ENCODE measurements at places on chromosomes 4 and X.
A peak's percentile ranks its signal among the peaks of the same experiment; 100 is the strongest.

DNA sequence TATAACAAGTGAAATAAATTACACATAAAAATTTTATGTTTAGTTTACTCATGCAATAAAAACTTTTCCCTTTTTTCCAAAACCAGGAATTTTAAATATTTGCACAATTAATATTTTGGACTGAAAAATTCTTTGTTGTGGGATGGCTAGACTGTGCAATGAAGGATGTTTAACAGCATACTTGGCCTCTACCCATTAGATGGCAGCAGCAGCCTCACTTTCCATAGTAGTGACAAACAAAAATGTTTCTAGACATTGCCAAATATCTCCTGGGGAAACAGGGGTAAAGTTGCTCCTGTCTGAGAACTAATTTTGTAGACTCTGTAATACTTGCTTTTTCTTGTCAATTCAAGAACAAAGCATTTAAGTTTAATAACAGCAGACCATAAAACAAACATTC lies 49.8 kb downstream of the SCLT1 start:
- no peaks in the 10 kb centered on the region for H3K36me3 ChIP-seq
- no peaks in the 10 kb centered on the region for H3K27me3 ChIP-seq
- DNase-seq = no peak
- H3K4me1 ChIP-seq = no peaks in the 10 kb centered on the region
- no peak overlapping the region for H3K27ac ChIP-seq

GRCh38 chr4:23455456-23456158 lies 434.2 kb downstream of the PPARGC1A start:
- H3K27me3 ChIP-seq = no peaks in the 10 kb centered on the region
- no peak for DNase-seq
- H3K4me3 ChIP-seq = no peak overlapping the region
- peaks cover 4% of the 10 kb centered on the region for H3K4me1 ChIP-seq
- H3K36me3 ChIP-seq = no peaks in the 10 kb centered on the region

DNA sequence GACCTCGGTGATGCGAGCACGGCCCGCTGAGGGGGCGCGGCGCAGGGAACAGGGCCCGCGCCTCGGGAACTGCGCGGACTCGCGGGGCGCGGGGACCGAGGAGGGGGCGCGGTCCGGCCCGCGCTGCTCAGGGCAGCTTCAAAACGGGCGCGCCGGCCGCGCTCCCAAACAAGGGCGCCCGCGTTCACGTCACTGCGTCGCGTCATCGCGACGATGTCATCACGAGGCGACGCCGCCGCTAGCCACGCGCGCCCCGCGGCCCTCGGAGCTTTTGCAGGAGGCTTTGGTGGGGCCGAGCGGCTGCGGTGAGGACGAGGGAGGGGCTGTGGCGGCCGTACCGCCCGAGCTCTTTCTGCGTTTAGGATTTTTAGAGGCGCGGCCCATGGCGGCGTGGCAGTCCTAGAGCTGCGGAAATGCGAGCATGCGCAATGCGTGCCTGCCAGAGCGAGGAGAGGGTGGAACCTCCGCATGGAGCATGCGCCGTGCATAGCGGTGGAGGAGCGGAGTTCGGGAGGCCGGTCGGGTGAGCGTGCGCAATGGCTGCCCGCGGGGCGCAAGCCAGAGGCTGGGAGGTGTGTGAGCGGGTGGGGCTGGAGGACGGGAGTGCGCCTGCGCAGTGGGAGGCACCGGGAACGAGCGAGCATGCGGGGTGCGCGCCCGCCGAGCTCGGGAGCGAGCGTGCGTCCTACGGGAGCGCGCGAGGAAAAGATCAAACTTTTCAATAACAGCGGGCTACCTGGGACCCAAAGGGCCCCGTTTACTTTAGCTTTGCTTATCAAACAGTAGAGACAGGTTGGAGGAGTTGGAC lies at the start of gene PPP2R3B:
Gene PPP2R3B (minus strand): TSS at position 140 of the 808 bp plus-strand sequence. CDS start 216 bp downstream, outside the sequence.
- no peaks in the 10 kb centered on the region for H3K27me3 ChIP-seq
- peak within 1 kb of the TSS; percentile 98 for H3K27ac ChIP-seq
- peak; percentile 89 for DNase-seq
- H3K4me1 ChIP-seq = peaks cover 4% of the 10 kb centered on the region
- H3K36me3 ChIP-seq = no peaks in the 10 kb centered on the region

DNA sequence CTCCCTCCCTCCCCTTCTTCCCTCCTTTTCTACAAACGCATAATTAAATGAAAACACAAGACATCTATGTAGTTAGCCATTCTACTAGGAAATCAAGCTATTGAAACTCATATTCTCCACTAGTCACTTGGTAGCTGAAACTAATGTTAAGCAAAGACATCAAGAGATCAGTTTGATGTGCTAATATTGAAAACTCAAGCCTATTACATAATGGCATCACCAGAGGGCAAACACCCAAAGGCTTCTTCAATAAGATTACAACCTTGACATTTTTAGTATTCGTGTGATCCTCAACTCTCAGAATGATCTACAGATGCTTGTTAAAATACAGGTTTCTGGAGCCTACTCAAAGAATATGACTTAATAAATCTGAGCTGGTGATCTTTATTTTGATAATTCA lies 6.2 kb upstream of the GUCY1A1 start:
- H3K4me3 ChIP-seq = no peak overlapping the region
- H3K27me3 ChIP-seq = no peaks in the 10 kb centered on the region
- DNase-seq = no peak
- H3K36me3 ChIP-seq = no peaks in the 10 kb centered on the region

DNA sequence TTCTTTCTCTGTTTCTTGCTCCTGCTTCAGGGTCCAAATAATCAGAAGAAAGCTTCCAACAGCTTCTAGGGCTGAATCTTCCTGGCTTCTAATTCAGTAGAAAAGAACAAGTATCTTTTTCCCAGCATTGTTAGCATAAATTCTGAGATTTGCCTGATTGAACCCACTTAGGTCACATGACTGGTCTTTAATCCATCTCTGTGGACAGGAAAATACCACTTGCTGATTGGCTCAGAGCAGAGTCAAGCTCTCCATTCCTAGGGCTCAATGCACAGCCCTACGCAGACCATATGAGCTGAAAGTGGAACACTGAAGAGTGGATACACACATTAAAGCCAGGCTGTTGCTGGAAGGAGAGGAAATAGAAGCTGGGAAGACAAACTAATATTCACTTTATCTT lies 99.6 kb upstream of the RPL34 start:
- H3K36me3 ChIP-seq = no peaks in the 10 kb centered on the region
- no peaks in the 10 kb centered on the region for H3K27me3 ChIP-seq
- no peak overlapping the region for H3K27ac ChIP-seq
- H3K4me1 ChIP-seq = peaks cover 14% of the 10 kb centered on the region
- DNase-seq = no peak
- H3K4me3 ChIP-seq = no peak overlapping the region

DNA sequence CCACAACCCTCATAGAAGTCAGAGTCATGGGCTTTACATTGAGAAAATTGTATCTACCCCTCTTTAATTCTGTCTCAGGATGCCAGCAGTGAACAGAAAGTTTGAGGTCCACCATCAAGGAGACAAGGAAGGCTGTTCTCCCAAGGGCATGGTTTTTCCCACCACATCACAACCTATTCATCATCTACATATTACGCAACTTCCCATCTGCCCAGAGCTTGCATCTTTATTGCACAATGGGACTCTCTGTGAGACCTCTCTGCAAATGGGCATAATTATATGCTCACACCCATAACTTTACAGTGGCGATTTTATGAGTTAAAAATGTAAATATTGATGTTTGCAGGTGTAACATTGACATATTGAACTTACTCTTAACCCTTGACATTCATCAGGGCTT lies 38.9 kb downstream of the PAGE2 start:
- H3K4me3 ChIP-seq = no peak overlapping the region
- H3K27me3 ChIP-seq = peaks cover 10% of the 10 kb centered on the region
- no peaks in the 10 kb centered on the region for H3K36me3 ChIP-seq
- no peak overlapping the region for H3K27ac ChIP-seq
- H3K4me1 ChIP-seq = no peaks in the 10 kb centered on the region

- H3K27ac ChIP-seq = no peak overlapping the region
- H3K4me1 ChIP-seq = peaks cover 3% of the 10 kb centered on the region
- H3K27me3 ChIP-seq = no peaks in the 10 kb centered on the region
- H3K4me3 ChIP-seq = no peak overlapping the region
Measured at GRCh38 chr4:113673450-113673849, 88.1 kb downstream of the CAMK2D start.

Measured in tibial nerve (tissue), 4 donors.